ENCODE measurements at places on chromosomes 13 and 19.

GRCh38 chr13:41018602-41018948, 541 bp downstream of the ELF1 start:
- DNase-seq = no peak

DNA sequence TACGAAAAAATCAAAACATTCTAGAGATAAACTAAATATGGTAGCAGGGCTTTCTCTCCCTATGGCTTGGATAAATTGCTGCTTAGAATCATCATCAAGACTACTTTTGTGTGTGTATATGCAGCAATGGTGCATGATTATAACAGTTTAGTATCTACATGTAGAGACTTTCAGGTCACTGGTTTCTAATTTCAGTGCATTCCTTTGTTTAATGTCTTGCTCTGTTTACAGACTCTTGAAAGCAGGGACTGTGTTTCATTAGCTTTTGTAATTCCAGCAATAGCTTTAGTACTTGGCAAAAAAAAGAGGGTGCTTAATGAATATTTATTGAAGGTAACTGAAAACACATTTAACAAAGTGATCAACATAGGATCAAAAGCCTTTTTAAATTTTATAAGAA, 420.7 kb downstream of the PCDH9 start:
- no peak for DNase-seq

GRCh38 chr13:100139817-100140216, 50.9 kb downstream of the PCCA start:
- DNase-seq = no peak

DNA sequence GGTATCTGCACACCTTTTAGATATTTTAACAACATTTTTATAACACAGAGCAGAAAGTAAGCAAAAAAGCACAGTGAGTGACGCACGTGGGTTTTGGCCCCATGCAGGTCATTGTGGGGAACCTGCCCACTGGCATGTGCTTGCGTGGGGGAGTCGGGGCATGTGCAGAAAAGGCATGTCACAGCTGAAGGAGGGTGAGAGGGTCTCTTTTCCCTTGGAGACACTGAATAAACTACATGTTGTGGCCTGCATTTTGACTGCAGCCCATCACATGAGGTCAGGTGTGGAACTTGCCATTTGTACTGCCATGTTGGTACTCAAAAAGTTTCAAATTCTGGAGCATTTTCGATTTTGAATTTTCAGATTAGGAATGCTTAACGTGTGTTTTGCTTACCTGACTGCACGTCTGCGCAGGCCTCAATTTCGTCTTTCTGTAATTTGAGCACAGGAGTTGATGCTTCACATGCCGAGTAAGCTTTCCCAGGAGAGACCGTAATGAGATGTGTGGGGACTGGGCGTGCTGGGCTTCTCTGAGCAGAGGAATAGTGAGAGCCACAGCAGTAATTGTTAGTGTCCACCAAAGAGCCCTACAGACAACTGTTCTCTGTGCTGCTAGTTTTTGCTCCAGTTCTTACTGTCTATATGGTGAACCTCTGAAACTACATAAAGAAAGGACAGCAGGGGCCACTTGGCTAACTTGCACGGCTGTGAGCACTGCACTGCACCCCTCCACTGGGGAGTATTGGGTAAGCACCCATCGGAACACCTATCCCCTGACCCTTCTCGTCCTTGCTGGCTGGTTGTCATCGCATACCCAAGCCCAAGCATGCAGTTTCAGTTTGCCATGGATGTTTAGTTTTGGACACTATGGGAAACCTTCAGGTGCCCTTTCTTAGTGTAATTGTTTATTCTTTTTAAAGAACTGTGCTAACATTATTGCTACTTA, 72.9 kb upstream of the GPR183 start:
- DNase-seq = no peak

GRCh38 chr19:17889609-17890214, 18.0 kb downstream of the SLC5A5 start:
- peak; percentile 77 for DNase-seq

- DNase-seq = peak; percentile 68
Measured at GRCh38 chr19:873084-873483, 13.6 kb downstream of the CFD start.

GRCh38 chr19:36420961-36421748, 2.7 kb upstream of the ZFP82 start:
- DNase-seq = peak; percentile 15

GRCh38 chr13:106721599-106721998, 153.7 kb upstream of the ARGLU1 start:
- DNase-seq = no peak

DNA sequence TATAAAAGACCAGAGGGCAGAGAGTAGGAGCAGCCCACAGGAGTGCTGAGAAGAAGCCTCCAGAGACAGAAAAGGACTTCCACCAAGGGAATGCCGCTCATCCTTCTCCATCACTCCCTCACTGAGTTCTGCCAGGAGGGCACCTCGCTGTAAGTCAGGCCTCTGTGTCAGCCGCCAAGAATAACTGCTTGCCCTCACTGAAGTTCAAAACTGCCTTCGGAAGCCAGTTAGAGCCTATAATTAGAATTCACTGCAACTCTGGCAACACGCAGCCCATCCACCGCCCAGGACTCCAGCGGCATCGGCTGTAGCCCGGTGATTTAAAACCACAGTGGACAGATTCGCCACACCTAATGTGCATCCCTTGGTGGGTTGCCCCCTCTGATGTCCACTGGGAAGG, 281.8 kb upstream of the ZNF507 start:
- no peak for DNase-seq

DNA sequence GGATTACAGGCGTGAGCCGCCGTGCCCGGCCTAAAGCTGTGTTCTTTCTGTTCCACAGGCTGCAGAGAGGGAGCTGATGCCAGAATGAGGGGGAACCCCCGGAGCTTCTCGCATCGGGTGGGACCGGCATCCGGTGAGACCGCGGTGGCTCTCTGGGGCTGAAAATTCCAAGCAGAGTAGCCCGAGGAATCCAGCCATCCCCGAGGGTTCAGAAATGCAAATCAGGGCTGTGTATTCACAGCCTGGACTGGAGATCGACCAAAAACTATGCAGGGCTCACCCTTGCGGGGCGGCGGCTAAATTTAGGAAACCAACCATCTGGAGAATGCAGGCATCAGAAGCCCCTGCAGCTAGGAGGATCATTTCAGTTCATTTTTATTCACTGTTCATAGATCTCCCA, 99.2 kb downstream of the GNG7 start:
- DNase-seq = peak; percentile 71

- DNase-seq = no peak
Measured at GRCh38 chr19:10823690-10824089, 12.3 kb downstream of the TMED1 start.

GRCh38 chr19:49338691-49339300, 3.6 kb downstream of the CD37 start:
- peak; percentile 40 for DNase-seq

Data from AG08395 (cell line).